ENCODE measurements at places on chromosomes 5 and 9.

DNA sequence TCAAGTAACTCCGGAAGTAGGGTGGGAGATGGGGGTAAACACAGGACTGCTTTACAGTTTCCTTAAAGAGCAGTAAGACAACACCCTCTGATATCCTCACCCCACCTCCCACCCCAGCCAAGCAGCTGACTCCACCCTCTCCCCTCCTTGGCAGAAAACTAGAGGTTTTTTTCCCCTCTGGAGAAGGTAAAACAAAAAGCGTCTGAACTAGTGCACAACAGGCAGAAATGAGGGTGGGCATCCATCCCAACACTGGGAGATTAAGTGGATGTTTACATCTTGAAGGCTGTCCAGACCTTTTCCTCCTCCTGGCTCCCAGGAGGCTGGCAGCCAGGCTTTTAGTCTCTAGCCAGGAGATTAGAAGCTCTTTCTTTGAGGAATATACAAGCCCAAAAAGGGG lies 13.9 kb upstream of the CTNNAL1 start:
- no peak for DNase-seq

- no peak for DNase-seq
These were observed 7.2 kb downstream of the CSNK1A1 start for GRCh38 chr5:149544028-149544420.

GRCh38 chr5:132203464-132203818 lies 24.2 kb downstream of the P4HA2 start:
- no peak for DNase-seq

DNA sequence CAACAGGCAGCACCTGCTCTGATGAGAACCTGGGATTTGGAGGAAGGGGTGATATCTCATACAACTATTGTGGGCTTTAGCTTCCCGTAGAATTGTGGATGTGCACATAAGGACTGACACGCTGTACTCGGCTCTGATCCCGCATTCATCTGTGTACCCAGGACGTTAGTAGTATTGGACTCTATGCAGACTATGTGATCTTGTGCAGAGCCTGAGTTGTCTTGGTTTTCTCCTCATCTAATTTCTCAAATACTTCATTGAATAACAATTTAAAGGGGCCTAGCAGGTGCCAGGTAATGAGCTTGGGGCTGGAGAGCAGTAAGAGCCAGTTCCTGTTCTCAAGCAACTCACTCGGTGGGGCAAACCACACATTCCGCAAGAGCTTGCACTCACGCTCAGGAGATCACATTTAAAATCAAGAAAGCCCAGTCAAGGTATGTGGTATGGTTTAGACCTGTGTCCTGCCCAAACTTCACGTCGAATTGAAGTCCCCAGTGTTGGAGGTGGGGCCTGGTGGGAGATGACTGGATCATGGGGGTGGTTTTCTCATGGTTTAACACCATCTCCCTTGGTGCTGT lies 14.8 kb downstream of the C5orf15 start:
- no peak for DNase-seq

- DNase-seq, result no peak
These were observed 101.7 kb upstream of the MYO10 start for GRCh38 chr5:17037751-17038150.

DNA sequence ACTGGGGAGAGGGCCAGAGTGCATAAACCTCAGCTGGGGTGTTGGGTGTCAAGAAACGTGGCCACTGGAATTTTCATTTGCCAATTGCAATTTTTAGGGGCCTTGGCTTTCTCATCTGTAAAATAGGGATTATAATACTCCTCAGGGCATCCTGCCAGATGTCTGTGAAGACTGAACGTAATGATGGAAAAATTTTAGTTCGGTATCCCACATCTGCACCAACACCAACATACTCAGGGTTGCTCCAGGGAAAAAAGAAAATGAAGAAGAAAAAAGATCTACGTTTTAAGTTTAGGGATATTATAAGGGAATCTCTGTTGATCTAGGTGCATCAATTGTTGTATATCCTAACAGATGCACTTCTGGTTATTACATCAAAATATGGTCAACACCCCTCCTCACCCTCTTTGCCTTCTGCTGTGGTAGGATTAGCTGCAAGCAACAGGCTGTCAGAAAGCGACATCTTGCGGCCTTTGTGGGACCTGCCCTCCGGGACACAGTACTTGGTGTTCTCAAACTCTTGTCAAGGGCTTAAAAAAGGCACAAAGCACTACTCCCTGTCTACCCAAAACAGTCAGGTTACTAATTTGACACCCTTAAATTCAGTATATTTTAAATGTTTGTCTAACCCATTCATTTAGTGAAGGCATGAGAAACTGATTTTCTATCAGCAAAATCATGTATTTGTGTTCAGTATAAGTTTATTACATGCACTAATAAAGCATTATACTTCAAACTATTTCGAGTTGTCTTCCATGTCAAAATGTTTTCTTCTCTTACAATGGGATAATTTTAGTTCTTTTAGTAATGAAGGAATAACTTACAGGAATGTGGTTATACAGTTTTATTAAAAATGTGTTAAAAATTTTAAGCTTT lies 8.3 kb upstream of the TBC1D2 start:
- peak; percentile 43 for DNase-seq

- DNase-seq, result no peak
These were observed 18.6 kb downstream of the FGD3 start for GRCh38 chr9:92965759-92966517.

DNA sequence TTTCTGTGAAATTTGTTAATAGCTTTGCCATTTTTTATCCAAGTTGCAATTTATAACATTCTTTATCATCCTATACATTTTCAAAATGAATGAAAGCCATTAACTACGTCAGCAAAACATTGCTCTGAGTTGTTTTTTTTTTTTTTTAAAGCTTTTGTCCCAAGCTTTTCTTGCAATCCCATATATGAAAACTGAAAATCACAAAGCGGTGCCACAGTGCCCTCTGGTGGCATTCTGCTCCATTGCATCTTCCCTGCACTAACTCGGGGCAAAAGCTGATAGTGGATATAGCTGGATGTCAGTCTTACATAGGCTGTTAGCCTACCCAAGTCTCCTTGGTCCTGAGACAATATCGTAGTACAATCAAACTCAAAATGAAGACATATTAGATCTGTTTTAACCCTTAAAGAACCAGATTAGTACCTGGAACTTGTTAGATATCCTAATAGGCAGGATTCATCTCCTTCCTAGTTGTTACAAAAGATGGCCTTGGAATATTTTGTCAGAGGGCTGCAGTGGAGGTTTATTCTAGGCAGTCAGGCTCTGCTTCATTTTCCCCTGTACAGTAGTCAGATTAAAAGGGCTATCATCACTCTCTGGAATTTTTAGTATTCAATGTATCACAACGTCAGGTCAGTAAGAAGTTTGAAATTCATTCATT lies 669.9 kb downstream of the PTPRD start:
- no peak for DNase-seq

DNA sequence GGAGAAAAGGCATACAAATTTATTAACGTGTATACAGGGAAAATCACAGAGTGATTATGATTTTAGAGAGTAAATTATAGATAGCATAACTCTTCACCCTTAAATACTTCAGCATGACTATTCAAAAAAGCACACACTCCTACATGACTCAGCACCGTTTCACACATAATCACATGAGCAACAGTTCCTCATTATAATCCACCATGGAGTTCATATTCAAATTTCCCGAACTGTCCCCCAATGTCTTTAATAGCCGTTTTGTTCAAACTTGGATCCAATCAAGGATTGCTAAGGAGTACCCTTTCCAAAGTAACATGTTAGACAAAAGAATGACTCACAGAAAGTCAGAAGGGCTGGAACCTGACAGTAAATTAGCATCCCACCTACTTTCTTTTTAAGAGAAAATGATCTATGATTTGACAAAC lies 32.1 kb downstream of the RAPGEF1 start:
- DNase-seq, result no peak

DNA sequence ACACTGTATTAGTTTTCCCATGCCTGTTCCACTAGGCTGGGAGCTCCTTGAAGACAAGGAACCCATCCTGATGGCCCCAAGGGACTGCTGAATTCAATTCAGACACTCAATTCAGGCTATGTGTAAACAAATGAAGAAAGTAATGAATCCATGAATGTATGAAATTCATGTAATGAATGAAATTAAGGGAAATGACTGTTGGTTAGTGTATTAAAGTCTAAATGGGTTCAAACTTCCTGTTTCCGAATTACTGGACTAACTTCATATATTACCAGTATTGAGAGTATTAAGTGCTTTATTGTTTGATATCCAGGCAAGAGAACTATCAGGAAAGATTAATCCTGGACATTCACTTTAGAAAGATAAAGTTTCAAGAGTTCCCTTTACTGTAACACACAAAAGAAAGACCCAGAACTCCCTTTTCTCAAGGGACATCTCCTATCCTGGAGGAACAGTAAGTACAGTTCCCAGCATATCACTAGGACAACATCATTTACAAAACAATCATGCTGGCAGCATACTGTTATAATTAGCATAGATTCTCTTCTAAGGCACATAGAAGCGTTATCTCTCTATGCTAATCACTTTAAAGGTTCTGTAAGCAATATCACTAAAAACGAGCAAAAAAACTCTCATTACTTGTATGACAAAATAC lies 28.5 kb upstream of the IFNK start:
- DNase-seq, result no peak

- DNase-seq, result no peak
These were observed 22.7 kb downstream of the TERT start for GRCh38 chr5:1272201-1272600.

GRCh38 chr9:114693248-114693855 lies 11.4 kb upstream of the TEX48 start:
- no peak for DNase-seq

DNA sequence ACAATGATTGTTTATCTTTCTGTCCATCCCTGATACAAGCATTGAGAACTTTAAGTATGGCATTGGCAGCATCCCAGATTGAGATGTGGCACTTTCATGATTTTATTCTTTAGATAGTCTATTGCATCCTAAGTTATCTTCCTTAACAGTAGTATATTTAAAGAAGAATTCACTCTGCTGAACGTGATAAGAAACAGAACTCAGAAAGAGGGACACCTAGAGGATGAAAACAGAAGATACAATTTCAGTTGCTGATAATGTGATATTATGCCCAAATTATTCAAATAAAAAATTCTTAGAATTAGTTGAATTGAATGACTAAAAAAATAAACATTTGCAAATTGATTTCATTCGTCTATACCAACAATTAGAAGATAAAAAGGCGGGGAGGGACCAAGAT lies 218.1 kb upstream of the DMRTA1 start:
- no peak for DNase-seq
